Stimulated activated CD4-positive, alpha-beta T cell treated with anti-CD3 and anti-CD28 coated beads, Interleukin-15, amount 100 ng/mL, for 1 hour (primary cell): ENCODE measurements at places on chromosomes 1 and 21.

- DNase-seq = no peak
Measured at GRCh38 chr1:82979593-82980236, 1019.2 kb downstream of the TTLL7 start.

DNA sequence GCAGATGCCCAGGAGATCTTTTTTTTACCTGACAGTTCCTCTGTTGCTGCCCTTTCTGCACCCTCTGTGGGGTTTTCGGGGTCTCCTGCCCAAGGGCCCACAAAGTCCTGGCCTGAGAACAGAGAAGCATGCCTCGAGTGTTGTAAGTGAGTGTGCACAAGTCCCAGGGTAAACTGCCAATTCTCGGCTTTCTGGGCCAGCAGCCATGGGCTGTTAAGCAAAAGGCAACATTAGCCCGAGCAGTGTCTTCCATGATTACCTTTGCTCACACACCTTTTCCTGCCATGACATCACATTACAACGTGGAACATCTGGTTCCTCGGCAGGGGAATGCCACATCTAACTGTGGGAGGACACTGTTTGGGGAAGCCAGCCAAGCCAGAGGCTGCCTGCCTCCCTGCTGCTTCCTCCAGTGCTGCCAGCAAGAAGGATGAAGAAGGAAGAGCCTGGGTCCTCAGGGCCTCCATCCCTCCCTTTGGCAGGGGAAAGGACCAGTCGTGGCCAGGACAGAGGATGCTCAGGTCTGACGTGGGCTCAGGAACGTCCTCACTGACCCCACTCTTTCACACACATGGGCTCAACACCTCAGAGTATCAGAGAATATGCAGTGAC lies 485.9 kb downstream of the OMA1 start:
- DNase-seq = no peak

GRCh38 chr1:117581391-117581943 lies 24.4 kb upstream of the TENT5C start:
- no peak for DNase-seq

GRCh38 chr1:232872284-232872683 lies 67.1 kb downstream of the MAP10 start:
- no peak for DNase-seq

- no peak for DNase-seq
Measured at GRCh38 chr21:39077876-39078275, 105.4 kb downstream of the PSMG1 start.

GRCh38 chr1:236534151-236534651 lies 10.4 kb downstream of the LGALS8 start:
- DNase-seq = no peak

- DNase-seq = no peak
Measured at GRCh38 chr1:167373986-167374385, 144.3 kb downstream of the CD247 start.

- no peak for DNase-seq
Measured at GRCh38 chr1:920010-920409, 3.7 kb upstream of the SAMD11 start.

DNA sequence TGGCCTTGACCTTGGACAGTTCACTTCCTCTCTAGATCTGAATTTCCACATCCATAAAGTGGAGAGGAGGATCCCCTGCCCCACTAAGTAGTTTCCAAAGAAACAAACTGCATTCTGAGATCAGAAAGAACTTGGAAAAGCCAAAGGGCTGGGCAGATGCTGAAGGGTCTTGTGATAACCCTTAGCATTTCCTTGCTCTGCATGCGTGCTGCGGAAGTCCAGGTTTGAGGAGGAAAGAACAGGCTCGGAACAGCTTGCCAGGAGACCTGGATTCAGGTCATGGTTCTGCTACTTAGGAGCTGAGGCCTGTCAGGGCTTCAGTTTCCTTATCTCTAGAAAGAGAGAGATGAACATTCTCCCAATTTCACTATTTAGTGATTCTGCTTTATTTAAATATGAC lies 27.2 kb downstream of the IGFN1 start:
- no peak for DNase-seq

- no peak for DNase-seq
Measured at GRCh38 chr1:57857809-57858208, 433.9 kb upstream of the DAB1 start.

DNA sequence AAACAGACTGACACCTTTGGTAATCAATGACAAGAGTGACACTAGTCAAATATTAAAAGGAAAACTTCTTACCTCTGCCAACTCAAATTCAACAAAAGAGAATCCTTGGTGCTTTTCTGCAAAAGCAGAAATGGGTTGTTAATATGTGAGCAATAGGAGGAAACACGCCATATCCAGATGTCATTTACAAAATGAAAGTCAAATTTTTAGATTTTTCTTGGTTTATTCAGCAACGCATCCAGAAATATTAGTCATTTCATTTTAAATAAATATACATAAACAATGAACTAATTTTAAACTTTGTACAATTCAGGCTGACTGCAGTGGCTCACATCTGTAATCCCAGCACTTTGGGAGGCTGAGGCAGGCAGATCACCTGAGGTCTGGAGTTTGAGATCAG lies 22.3 kb downstream of the PABPC4 start:
- no peak for DNase-seq

DNA sequence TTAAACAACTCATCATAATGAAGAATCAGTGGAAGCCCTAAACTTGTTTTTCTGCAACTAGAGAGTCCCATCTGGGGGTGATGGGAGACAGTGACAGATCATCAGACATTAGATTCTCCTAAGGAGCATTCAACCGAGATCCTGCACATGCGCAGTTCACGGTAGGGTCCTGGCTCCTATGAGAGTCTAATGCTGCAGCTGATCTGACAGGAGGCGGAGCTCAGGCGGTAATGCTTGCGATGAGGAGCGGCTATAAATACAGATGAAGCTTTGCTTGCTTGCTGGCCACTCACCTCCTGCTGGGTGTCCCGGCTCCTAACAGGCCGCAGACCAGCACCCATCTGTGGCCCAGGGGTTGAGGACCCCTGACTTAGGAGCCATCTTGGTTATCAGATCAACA lies 247.2 kb downstream of the FMN2 start:
- DNase-seq = no peak

DNA sequence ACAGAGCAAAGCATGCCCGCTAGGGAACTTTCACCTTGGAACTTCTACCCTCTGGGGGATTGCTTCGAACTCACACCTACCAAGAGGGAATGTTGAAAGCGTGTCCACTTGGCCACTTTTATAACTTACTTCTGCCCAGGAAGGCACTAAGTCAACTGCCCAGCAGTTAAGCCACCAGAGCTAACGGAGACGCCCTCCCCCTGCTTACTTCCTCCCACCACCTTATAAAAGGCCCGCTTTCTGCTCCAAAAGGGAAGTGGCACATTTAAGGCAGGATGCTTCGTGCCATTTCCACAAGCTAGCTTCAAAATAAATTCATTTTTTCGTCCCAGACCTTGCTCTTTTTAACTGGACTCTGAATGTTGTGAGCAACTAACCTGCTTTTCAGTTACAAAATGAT lies 3.2 kb upstream of the AK2 start:
- DNase-seq = no peak

- DNase-seq = no peak
Measured at GRCh38 chr1:192475970-192476369, 99.6 kb upstream of the RGS1 start.

GRCh38 chr1:14659913-14660312 lies 61.4 kb downstream of the KAZN start:
- DNase-seq = no peak

DNA sequence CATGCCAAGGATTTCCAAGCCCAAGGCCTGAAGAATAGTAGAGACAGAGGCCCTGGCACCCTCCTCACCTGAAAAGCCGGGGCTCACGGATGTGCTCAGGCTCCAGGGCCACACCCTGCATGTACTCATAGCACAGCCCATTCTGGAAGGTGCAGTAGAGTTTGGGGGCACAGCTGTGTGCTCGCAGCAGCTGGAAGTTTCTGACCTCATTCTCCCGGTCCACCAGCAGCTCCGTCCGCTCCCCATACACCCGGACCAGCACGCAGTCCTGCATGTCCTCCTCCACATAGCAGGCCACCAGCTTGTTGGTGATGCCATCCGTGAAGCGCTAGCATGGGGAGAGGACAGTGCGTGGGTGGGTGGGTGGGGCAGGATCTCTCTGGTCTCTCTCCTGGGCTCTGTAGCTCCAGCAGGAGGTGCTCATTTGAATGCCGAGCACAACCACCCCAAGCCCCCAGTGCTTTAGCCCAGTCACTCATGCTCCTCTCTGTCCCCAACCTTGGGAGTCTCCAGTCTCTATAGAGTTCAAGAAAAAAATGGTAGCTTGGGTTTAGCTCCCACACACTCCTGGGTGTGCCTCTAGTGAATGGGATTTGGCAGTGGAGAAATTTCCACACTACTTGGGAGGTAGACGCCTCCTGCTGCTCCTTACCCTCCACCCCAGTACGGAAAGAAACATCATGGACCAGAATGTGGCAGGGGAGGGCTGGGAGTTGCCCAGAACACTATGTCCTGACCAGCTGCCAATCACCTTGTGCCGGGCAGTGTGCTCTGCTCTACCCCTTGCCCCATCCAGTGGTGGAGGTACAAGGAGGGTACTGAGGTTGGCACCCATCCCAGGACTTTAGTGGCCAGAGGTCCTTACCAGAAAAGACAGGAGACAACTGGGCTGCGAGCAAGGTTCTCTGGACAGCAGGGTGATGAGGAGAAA lies 1.9 kb downstream of the ETNK2 start:
- no peak for DNase-seq

- no peak for DNase-seq
Measured at GRCh38 chr1:189315035-189315901, 1162.4 kb downstream of the BRINP3 start.

GRCh38 chr1:91622616-91623015 lies 122.0 kb downstream of the CDC7 start:
- DNase-seq = no peak

- DNase-seq = no peak
Measured at GRCh38 chr21:36551731-36552433, 72.0 kb upstream of the CLDN14 start.

GRCh38 chr1:231419738-231420298 lies 2.3 kb downstream of the EGLN1 start:
- no peak for DNase-seq

DNA sequence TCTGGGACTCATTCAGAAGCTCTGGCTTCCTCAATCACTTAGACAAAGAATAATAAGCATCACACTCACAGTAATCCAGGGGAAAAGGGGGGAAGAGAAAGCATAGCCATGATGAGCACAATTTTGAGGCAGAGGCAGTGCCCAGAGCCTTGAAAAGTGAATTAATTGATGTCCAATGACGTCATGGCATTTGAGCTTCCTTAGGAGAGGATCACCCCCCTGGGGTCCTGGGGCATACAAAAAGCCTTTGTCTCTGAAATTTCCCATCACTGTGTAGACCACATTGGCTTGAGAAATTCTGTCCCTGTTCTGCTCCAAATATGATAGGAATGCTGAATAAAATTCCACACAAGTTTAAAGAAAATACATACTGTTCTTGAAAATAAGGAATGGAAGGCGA lies 84.3 kb upstream of the COA6 start:
- no peak for DNase-seq

- DNase-seq = no peak
Measured at GRCh38 chr1:56404561-56405030, 174.8 kb downstream of the PLPP3 start.
